ENCODE measurements at places on chromosomes 11 and 22.

DNA sequence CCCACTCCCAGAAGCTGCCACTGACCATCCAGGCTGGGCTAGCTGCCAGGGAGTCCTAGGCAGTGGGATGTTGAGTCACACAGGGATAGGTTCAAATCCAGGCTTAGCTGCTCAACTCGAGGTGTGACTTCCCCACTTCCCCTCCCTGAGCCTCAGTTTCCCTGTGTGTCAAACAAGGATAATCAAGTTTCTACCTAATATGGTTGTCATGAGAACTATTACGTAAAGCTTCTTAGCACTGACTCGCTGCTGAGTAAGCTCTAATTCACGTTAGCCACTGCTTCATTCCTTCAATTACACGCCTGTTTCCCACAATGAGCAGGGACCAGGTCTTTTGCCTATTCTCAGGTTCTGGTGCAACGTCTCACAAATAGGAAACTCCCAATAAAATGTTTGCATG lies 67.7 kb downstream of the SEZ6L start:
- DNase-seq, result no peak

DNA sequence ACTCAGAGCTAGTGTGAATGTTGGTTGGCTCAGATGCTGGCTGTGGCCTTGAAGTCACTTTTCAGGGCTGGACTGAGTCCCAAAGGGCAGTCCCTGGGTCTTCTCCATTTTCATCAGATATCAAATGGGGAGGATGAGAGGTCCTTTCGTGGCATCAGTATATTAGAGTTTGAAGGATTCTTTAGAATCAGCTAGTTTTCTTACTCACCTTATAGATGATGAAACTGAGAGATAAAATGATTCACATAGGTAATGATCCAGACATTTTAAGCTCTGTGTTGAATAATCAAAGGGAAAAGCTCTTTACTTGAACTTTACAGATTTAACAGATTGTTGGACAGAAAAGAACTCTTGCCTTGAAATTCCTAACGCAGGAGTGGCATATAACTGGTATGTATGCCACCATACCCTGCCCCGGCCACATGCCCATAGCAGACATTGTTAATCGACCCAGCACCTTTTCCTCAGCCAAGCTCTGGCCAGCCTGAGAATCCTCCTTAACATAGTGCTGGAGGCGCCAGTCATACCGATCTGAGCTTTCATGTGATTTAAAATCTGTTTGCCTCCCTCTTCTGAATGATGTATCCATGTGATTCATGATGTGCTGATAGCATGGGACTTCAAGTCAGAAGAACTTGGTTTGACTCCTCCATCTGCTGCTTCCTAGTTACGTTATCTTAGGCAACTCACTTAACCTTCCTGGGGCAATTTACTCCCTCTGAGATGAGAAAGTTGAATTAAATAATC lies 60.0 kb downstream of the BARX2 start:
- no peak for DNase-seq

GRCh38 chr11:69972351-69972802 lies 105.7 kb upstream of the ANO1 start:
- DNase-seq, result no peak

DNA sequence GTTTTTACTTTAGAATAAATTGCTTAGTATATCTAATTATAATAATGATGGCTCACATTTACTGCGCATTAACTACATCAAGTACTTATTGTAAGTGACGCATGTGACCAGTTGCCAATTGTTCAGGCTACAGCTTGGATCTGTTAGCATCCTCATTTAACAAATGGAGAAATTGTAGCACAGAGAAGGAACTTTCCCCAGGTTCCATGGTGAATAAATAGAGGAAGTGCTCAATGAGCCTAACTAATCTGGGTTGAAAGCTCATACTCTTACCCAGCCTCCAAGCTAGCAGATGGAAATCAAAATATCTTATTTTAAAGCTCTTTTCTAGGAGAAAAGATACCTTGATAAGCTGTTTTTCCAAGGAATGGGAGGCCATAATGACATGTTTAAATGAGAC lies 19.8 kb downstream of the MMP27 start:
- DNase-seq, result no peak

DNA sequence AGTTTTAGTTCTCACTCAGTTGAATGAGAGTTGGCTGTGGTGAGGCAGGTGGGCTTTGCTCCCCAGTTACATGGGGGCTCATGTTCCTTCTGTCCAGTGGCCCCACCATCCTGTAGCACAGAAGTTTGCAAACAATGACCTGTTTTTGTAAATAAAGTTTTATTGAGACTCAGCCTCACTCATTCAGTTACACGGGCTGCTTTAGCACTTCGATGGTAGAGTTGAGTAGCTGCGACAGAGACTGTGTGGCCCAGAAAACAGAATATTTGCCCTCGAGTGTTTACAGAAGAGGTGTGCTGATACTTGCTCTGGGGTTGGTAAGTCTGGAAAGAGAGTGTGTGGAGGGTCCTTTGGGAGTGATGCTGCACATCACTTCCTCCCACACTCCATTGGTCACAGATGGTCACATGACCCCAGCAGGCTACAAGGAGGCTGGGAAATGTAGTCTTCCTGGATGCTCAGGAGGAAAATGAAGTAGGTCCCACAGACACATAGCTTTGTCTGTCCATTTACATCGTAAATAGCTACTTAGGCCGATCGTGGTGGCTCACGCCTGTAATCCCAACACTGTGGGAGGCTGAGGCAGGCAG lies 34.6 kb downstream of the IFT27 start:
- DNase-seq, result no peak

DNA sequence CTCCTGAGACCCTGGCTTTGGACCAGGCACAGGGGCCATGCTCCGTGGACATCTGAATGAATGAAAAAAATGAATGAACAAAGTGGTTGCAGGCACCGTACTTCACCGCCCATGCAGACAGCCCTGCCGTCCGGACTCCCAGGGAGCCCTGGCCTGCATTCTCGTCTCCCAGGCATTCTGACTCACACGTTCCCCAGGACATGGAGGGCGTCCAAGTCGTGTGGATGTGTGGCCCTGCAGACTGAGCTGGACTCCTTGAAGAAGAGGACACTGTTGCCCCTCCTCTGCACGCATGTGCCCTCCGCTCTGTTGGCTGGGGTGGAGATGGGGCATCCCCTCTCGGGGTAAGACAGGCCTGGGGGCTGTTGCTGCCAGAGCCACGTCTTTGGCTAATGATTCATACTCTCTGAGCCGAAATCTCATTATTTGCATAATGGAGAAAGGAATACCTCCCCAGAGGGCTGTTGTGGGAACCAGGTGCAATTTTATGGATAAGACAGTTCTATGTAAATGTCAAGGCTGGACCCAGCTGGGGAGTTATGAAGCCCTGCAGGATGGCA lies 49.7 kb downstream of the RTL6 start:
- peak; percentile 72 for DNase-seq

DNA sequence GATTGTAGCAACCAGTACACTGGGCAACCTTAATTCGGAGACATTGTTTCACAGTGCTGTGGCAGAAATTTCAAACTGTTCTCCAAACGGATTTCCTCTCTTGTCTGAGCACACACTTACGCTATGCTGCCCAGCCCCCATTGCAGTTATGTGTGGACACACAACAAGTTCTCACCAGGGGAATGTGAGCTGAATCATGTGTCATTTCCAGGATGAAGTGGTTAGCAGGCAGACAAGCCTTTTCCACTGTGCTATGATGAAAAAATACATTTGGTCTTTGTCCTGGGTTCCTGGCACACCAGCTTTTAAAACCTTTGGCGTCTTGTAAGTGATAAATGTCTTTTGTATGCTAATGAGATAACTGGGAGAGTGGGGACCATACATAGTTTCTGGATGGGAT lies 46.9 kb upstream of the SYT9 start:
- DNase-seq, result no peak

DNA sequence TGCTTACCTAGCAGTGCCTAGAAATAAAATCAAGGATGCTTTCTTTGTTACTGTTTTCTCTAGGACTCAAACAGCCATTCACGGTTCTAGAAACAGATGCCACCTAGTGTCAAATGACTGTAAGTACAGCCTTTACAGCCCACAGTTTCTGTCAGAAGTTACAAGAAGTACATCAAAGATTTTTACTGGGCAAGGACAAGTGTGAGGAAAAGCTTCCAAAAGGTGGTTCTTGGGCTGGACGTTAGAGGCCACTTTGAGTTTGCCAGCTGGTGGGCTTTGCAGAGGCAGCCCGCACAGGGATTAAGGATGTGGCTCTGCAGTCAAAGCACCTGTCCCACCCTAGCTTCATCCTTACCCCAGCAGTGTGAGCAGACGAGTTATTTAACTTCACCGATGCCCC lies 6.9 kb downstream of the KMT5B start:
- DNase-seq, result peak; percentile 82

GRCh38 chr11:118437208-118438125 lies 1.2 kb downstream of the KMT2A start:
- DNase-seq, result no peak

DNA sequence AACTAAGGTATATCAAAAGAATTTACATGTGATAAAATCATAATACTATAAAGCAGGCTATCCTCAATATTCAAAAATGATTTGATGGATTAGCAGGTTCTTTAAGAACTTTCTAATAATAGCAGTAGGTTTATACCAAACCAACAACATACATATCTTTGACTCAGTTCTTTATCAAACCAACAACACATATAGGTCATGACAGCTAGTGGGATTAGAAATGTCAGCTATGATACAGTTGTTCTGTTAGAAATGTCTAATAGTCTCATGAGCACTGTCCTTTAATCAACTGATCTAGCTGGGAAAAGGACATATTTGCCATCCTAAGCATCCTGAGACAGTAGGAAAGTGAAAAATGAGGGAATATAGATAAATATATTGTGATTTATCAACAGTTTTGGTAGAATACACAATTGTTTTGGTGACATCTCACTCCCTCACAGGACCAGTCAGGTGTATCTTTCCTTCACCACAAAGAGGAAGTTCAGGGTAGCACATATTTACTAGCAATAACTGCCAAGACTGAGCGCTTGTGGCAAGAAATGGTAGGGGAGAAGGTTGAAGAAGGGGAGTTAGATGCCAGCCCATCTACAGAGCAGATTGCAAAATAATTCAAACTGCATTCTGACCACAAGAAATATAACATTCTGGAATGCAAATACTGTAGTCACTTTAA lies 90.8 kb upstream of the APOA1 start:
- DNase-seq, result no peak

DNA sequence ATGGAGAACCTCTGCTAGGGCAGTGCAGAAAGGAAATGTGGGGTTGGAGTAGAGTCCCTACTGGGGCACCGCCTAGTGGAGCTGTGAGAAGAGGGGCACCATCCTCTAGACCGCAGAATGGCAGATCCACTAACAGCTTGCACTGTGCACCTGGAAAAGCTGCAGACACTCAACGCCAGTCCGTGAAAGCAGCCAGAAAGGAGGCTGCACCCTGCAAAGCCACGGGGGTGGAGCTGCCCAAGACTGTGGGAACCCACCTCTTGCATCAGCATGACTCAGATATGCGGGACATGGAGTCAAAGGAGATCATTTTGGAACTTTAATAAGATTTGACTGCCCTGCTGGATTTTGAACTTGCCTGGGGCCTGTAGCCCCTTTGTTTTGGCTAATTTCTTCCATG lies 8.7 kb downstream of the TSKU start:
- DNase-seq, result no peak

DNA sequence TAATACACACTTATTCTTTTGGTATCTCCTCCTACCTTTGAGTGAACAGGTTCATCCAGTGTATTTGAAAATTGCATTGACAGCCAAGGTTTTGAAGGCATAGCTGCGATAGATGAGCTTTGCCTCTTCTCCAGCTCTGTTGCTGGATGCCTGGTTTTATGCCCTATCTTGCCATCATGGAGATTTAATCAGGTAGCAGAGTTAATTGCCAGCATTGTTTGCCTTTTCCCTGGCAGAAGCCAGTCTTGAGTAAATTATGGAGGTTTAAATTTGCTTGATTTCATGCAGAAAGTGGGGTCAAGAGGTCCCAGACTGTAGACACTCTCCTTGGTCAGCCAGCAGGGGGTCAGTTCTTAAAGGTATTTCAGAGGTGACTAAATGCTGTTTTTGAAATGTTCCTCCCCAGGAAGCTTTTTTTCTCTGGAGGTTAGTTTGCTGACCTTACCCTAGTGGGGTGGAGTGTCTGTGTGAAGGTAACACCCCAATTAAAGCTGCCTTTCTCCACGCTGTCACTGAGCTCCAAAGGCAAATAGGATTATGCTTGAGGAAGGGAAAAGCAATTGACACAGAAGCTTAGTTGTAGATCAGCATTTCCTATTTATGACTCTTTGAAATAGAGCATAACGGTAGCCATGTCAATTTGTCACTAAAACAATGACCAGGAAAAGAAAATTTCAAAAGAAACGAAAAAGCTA lies 96.0 kb downstream of the EXT2 start:
- no peak for DNase-seq

DNA sequence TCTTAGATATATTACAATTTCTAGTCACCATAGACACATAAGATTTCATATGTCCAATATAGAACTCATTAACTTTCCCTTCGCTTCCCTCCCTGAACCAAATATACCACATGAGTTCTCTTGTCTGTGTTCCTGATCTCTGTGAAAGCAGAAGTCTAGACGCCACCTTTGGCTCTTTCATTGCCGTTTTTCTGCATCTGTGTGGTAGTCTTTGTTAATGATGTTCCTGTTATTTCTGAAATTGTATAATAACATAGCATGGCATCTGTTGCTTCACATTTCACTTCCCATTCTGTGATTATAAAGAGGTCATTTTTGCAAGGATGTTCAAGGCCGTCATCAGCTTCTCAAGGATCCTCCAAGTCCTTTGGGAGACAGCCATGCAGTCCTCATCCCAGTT lies 58.5 kb downstream of the NCAM1 start:
- no peak for DNase-seq

GRCh38 chr11:119149018-119149785 lies at the start of gene ABCG4:
TSS of gene ABCG4 (plus strand) at chr11:119149052. CDS start at chr11:119149966, 914 bp downstream.
- DNase-seq, result no peak

DNA sequence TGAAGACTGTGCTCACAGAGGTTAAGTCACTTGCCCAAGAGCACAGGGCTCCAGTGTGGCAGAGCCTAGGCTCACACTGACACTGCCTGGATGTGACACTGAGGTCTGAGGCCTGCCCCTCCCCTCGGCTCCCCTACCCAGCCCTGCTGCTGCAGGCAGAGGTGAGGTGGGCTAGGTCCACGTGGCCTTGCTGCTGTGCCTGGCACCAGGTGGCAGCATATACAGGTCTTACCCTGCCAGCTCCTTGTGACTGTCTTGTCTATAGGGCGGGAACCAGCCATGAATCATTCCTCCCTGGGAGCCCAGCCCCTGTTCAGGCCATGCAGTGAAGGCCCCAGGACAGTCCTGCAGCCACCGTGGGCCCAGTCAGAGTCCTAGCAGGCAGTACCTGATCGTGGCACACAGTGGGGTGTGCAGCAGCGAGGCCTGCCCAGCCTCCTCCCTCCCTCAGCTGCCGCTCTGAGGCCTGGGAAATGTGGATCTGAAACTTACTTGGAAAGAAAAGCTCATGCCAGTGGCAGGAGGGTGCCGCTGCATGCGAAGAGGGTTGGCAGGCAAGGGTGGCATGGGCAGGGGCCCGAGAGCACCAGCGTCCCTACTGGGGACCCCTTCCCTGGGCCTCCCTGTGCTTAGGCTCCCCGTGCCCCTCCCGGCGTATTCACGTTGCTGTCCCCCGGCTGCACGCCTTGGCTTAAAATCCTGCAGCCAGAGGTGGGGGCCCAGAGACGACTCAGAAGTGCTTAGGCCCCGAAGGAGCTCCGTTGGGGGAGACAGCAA lies 1.2 kb upstream of the CERK start:
- DNase-seq, result peak; percentile 71

GRCh38 chr22:50035131-50035881 lies 22.7 kb upstream of the IL17REL start:
- no peak for DNase-seq
